ENCODE measurements at places on chromosomes 1 and 21.

DNA sequence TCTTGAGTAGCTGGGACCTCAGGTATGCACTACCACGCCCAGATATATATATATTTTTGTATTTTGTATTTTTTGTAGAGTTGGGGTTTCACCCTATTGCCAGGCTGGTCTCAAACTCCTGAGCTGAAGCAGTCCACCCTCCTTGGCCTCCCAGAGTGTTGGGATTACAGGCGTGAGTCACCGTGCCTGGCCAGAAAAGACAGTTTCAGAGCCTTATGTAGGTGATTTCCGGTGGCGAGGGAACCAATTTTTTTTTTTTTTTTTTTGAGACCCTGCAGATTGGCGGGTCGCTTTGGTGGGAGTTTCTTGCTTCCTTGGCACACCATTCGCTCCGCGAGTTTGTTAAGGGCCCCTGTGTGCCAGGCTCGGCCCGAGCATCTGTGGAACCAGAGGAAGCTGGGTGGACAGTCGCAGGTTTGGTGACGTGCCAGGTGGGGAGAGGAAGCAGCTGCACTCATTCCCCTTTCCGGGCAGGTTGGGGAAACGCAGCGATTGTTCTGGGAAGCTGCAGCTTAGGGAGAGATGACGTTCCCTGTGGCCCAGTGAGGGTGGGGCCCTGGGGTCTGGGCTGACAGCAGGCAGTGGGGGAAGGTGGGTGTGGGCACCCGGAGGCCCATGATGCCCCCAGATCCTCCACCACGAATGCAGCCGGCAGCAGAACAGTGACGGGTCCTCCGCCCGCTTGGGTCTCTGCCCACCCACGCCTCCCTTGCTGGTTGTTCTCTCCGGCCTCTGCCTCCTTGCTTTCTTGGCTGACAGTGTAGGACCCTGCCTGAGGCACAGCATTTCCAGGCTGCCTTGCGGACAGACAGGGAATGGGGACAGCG lies 25.1 kb downstream of the SPSB1 start:
- no peak for DNase-seq

DNA sequence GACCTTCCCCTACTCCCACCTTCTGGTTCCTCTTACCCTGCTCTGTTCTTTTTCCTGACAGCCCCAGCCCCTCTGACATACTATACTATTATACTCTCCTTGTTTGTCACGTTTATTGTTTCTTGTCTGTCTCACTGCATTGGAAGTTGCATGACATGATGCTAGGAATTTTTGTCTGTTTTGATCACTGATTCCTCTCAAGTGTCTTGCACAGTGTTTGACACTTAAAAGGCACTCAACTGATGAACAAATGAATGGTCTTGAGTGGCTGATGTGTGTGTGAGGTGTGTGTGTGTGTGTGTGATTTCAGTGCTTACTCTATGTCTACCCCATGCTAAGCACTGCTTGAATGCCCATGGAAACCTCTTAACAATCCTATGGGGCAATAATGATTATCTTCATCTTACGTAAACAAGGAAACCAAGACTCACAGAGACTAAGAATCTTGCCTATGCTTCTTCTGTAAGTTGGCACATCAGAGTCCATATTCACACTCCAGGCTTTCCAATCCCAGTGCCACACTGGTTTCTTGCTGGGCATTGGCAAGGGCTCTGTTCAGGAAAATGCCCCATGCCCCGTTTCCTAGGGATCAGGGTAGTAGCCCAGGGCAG lies 59.7 kb downstream of the ATP1A1 start:
- DNase-seq, result no peak

DNA sequence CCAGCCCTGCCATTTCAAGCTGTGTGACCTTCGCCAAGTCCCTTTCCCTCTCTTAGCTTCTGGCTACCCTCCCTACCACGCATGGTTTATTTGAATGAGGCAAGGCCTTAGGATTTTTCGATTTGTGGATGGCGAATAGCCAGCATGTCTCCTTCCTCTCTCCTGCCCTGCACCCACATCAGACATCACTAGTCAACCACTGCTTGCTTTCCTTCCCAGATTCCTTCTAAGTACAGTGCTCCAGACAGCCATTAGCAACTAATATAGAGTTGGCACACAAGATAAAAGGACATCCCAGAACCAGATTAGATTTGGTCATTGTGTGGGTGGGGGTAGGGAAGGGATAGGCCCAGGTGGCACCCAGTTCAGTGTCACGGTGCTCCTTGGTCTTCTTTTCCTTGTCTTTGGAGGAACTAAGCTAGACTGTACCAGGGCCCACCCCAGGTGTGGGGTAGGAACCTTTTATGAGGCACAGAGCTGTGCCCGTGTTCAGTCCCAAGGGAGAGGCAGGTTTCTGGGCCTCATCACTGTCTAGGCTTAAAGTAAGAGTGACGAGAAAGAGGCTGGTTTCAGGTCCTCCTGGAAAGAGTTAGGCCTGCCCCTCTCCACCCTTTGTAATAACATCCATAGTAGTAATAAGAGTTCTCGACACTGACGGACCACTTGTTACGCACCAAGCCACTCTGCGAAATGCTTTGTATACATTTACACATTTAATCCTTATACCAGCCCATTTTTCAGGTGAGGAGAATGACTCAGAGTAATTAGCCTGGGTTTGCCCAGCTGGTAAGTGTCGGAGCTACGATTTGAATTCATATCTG lies 8.6 kb downstream of the ALPL start:
- peak; percentile 38 for DNase-seq

- no peak for DNase-seq
These were observed 1244.8 kb upstream of the TMPRSS15 start for GRCh38 chr21:19648391-19648790.

GRCh38 chr21:41921021-41921420 lies 32.8 kb downstream of the C2CD2 start:
- no peak for DNase-seq

DNA sequence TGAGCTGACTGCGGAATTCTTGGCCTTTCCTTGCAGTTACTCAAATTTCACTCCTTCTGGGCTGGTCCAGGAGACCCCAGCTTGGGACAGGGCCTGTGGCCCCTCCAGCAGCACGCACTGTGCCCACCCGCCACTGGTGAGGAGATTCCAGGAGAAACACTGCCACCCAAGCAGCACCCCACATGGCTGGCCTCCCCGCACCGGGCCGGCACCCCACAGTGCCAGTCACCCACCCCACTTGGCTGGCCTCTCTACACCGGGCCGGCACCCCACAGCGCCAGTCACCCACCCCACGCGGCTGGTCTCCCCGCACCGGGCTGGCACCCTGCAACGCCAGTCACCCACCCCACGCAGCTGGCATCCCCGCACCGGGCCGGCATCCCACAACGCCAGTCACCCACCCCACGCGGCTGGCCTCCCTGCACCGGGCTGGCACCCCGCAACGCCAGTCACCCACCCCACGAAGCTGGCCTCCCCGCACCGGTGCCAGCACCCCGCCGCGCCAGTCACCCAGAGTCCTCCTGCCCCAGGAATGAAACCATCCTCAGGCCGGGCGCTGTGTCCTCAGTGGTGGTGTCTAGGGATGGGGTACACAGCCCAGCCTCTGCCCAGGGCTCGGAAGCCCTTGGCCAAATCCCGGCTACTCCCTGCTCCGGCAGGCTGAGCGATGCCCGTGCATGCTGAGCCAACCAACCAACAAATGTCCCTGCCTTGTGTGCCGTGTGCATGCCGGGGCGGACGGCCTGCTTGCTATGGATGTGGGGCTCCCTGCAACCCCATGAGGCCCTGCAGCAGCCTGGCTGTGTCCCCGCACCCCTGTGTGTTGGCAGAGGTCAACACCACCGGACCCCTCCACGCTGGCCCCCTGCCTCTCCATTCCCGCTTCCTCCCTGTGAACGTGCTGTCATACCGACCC lies 38.6 kb upstream of the TSPEAR start:
- no peak for DNase-seq

DNA sequence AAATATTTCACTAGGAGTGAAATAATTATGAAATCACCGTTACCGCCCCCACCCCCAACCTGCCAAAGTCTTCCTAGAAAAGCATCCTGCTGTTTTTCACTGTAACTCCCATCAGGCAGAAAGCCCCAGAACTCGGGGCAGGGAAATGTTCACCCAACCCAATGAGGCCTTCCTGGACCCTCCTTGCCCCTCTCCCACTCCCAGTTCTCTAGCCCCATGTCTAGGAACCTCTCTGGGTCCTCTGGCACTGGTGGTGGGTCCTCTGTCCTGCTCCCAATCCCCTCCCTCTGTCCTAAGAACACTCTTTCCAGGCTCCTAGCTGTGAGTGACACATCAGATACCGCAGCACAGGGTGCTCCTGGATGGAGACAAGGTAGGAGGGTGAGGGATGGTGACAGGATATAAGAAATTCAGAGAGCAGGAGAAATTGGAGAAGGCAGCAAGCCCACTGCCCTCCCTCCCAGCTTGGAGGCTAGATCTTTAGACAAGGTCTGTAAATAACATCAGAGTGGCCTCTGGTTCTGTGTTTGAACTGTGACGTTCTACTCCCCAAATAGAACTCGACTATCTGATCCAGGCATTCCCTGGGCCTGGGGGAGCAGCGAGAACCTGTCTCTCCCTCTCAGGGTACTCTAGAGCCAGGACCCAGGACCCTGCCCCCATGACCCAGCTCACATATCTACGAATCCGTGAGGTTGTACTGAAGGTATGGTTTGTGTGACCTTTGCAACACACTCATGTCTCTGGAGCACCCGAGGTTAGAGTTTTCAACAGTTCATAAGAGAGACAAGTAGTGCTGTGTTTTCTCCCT lies 23.3 kb upstream of the BTG2 start:
- no peak for DNase-seq

DNA sequence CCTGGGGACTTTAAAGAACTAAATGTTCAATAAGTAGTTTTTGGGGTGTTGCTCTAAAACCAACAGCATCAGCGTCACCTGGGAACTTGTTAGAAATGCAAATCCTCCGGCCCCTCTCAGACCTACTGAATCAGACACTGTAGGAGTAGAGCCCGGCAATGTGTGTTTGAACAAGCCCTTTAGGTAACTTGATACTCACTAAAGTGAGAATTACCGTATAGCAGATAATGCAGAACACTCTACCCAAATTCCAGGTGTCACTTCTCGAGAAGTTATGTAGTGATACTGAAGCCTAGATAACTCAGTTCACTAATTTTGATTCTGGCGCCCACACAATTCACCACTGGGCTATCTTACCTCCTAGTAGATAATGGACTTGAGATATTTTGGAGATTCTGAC lies 3.7 kb upstream of the DPT start:
- no peak for DNase-seq

- DNase-seq, result no peak
These were observed 126.2 kb upstream of the SMYD2 start for GRCh38 chr1:214154596-214155292.

- peak; percentile 13 for DNase-seq
These were observed 187.1 kb downstream of the NRIP1 start for GRCh38 chr21:14877581-14878228.

DNA sequence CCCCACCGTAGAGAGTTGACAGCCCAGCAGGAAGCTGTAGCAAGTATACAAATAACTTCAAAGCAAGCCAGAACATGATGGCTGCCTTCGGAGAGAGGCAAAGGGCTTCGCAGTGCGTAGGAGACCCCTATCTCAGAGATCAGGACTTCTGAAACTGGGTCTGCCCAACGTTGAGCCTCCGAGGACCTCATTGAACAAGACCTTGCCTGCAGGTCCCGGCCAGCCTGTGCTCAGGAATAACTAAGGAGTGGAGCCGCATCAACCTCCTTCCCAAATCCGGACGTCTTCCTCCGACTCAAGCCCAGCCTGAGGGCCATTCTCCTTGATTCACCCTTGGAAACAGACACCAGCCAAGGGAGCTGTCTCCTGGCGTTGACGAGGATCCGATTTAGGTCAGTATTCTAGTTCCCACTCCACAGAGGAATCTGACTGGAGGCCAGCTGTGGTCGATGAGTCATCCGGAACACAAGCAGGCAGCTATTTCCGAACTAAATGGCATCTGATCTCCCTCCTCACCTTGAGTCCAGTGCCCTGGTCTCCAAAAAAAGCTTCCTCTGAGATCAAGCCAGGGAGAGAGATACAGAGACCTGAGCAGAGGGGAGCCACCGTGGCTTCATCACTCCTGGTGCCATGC lies 166.5 kb upstream of the COA6 start:
- DNase-seq, result no peak

DNA sequence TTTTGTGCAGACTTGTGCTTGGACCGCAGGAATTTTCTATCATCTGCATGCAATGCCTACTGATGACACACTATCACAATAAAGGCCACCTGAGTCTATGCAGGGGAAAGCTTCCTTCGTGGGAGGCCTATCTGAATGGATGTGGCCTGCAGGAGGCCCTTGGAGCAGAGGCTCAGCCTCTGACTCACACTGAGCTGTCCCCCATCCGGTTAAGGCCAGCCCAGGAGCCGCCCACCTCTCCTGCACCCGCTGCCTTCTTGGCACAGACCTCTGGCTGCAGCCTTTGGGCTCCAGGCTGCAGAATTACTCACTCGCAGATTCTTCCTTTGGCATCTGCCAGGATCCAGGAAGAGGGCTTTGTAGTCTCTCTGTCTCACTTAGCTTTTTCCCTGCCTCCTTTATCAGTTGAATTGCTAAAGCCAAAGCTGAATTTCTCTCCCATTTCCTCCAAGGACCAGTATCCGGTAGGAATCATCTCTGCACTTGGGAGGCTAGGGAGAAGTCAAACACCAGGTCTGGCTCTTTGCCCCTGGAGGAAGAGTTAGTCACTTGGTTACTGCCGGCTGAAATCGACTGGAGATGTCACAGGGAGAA lies 65.1 kb upstream of the JUN start:
- no peak for DNase-seq

- no peak for DNase-seq
These were observed 20.1 kb downstream of the FMO3 start for GRCh38 chr1:171110621-171111326.

- DNase-seq, result no peak
These were observed 27.2 kb upstream of the KIAA0040 start for GRCh38 chr1:175219774-175220173.

DNA sequence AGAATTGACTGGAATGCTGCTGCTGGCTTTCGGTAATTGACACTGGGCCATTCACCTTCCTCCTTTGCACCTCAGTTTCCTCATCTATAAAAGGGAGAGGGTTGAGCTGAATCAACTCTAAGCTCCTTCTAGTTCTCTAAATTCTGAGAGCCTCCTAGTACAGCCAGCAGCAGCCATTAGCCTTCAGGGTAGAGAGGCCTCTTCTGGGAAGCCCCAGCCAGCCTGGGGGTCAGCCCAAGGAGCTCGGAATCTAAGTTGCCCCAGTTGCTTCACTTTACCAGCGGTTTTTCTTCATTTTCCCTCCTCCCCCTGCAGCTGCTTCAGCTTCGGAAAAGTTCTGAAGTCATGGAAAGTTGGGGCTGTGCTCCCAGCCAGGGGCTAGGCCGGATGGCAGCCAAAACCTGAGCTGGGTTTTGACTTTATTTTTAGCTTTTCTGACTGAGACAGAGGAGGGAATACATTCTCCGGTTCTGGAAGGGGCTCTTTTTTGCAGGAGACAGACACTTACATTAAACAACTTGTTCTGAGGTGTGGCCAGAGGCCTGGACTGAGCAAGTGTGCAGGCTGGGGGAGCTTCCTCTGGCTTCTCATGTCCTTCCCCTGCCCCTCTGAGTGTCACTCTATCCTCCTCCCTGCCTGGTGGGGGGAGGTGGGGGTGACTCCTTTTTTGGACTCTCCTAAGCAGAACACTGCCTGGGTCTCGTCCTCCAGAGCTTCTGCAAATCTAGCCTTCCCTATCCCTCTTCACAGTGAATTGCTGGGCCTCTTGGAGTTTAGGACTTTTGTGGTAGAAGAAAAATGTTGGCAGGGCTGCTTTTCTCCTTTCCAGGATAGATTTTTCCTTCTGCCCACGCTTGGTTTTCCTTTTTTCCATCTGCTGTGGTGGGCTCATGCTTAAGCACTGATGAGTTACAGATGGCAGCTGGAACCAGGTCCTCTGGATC lies 14.4 kb downstream of the LMNA start:
- no peak for DNase-seq

All from CD4-positive, alpha-beta T cell treated with Interleukin-4 for 1 hour (primary cell).